ENCODE measurements at places on chromosomes 1 and 21.
A peak's percentile ranks its signal among the peaks of the same experiment; 100 is the strongest.

DNA sequence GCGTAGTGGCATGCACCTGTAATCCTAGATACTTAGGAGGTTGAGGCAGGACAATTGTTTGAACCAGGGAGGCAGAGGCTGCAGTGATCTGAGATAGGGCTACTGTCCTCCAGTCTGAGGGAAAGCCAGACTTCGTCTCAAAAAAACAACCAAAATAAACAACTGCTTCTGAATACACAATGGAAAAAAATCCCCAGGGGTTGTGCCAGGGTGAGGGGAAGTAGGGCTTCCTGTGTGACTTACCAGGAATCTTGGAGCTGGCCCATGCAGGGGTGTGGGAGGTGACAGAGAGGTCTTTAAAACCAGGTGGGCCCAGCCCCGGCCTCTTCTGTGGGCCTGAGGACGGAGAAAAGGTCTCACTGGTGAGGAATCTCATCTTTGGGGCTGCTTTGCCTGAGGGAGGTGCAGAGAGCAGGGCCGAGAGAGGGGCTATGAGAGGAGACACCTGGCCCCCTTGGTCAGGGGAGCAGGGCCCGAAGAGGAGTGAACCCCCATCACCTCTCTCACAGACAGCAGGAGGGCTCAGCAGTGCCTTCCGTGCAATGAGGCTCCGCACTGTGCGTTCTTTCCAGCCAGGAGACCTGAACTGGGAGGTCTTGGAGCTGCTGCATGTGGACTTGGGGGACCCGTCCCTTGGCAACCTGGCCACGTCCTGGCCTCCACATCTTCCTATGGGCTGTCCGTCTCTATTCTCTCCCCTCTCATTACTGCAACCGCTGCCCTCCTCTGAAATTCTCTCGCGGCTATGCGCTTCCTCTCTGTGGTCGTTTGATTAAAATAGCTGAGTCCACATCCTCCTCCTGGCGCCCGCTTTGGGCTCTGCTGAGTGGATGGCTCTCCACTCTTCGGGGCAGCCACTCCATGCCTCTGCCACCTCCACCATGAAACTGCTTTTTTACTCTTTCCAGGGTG, 10.7 kb downstream of the PLA2G5 start:
- DNase-seq, result no peak

DNA sequence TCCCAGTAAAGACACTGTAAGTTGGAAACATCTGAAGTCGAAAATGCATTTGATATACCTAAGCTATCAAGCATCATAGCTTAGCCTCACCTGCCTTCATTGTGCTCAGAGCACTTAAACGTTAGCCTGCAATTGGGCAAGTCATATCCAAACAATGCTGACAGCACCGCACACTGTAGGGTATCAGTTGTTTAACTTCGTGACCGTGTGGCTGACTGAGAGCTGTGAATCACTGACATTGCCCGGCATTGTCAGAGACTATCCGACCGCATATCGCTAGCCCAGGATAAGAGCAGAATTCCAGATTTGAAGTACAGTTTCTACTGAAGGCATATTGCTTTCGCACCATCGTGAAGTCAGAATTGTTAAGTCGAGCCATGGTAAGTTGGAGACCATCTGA, 41.5 kb downstream of the GALNT2 start:
- no peak for DNase-seq

GRCh38 chr21:18382141-18382540, 21.4 kb downstream of the TMPRSS15 start:
- no peak for DNase-seq

DNA sequence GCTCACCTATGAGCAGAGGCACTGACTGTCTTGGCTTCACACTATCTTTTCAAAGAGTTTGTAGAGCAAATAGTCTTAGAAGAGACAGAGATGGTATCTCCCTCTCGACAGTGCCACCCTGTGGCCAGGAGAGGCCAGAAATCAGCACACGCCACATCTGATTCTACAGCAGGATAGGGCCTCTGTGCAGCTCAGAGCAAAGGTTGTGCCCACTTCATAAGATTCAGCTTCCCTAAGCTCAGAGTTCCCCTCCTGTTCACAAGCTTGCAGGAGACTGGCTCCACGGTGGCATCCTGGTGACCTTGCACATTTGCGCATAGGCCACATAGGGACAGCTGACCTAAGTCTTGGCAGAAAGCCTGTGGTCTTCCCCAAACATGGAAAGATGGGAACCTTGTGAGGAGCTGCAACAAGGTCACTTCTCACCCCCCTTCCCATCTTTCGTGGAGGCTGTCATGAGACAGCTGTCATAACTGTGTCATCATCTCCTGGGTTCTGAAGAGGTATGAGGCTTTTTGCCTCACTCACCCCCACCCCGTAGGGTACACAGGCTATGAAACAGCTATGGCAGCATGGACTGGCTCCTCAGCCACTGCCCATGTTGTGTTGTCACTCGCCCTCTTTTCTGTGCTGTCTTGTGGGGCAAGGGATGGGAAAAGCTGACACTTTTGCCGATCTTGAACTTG, 3.0 kb downstream of the ITLN2 start:
- DNase-seq, result peak; percentile 81

- no peak for DNase-seq
Observed at GRCh38 chr1:203480084-203480483, 4.5 kb downstream of the PRELP start.

DNA sequence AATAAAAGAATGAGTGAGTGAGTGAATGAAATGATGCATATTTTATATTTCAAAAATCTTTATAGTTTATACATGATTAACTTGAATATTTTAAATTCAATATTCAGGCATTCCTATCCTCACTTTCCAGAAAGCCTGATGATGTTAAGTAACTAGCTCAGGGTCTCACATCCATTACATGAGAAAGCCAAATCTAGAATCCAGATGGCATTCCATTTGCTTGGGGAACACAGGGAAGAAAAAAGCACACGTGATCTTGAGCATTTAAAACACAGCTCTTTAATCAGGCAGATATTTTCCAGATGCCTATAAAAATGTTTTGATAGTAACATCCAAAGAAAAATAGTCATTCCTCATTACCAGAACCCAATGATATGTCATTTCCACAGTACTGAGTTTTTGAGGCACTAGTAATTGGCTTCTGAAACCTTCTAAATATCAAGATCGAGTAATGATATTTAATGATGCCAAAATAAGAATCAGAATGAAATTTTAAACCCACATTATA, 291.9 kb downstream of the DSCAM start:
- no peak for DNase-seq

DNA sequence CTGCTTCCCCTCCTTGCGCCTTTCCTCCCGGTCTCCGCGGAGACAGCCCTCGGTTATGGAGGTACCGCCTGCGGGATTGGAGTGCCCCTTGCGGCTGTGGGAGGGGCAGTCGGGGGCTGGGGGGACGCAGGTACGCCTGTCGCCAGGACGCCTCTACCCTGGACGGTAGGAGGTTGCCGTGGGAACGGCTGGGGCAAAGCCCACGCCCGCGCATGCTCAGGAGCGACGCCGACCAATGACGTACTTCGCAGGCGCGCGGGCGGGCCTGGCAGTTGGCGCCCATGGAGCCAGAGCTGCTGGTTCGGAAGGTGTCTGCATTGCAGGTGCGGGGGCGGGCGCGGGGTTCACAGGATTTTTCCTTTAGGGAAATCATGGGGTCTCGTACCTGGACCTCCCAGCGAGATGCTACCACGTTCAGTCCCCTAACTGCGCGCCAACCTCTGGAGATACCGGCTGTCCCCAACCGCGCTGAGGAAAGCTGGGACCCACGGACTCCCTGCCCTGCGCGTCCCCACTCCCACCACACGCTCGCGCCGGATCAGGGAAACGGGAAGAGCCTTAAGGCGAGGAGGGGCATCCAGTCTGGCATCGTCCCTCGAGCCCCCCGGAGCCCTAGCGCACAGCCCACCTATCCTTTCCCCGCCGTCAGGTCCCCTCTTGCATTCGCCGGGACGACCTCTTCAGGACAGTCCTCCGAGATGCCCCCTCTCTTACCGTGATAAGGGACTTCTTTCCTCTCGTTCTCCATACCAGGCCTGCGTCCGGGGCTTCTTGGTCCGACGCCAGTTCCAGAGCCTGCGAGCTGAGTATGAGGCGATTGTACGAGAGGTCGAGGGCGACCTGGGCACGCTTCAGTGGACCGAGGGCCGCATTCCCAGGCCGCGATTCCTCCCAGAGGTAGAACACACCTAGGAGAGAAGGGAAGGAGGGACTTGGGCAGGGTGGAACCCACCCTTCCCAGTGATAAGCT, at the start of gene IQCC:
Gene IQCC (plus strand): TSS at position 271 of the 970 bp plus-strand sequence. CDS start 11 bp downstream, at position 282.
- peak; percentile 88 for DNase-seq

- DNase-seq, result no peak
Observed at GRCh38 chr1:12400027-12400693, 170.3 kb downstream of the VPS13D start.

GRCh38 chr21:31232344-31232743, 111.7 kb downstream of the TIAM1 start:
- DNase-seq, result no peak

GRCh38 chr1:154848983-154849382, 21.1 kb downstream of the KCNN3 start:
- DNase-seq, result no peak

GRCh38 chr1:150092180-150092791, 24.7 kb downstream of the VPS45 start:
- no peak for DNase-seq

DNA sequence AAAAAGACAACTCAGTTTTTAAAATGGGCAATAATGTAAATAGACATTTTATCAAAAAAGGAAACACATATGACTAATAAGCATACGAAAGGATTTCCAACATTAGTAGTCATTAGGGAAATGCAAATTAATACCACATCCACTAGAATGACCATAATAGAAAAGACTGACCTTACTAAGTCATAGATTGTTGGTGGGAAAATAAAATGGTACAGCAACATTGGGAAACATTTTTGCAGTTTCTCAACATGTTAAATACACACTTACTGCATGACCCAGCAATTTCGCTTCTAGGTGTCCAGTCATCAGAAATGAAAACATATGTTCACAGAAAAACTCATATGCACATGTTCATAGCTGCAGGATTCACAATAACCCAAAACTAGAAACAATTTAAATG, 29.9 kb upstream of the SLC44A3 start:
- no peak for DNase-seq

GRCh38 chr1:100400404-100400803, 48.1 kb downstream of the CDC14A start:
- DNase-seq, result no peak

DNA sequence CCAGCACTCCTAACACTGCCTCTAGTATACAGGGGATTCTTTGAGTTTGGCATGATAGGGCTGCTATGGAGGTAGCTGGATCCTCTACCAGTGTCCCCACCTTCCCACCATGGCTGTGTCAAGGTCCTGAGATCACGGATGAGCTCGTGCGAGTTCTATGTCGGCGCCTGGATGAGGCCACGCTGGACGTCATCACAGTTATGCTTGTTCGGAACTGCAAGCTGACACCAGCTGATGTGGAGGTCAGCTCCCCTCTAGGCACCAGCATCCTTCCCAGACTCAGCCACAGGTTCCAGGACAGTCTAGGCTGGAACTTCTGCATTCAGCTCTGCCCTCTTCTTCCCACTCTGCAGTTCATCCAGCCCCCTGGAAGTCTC, 15.2 kb downstream of the HYI start:
- peak; percentile 14 for DNase-seq

DNA sequence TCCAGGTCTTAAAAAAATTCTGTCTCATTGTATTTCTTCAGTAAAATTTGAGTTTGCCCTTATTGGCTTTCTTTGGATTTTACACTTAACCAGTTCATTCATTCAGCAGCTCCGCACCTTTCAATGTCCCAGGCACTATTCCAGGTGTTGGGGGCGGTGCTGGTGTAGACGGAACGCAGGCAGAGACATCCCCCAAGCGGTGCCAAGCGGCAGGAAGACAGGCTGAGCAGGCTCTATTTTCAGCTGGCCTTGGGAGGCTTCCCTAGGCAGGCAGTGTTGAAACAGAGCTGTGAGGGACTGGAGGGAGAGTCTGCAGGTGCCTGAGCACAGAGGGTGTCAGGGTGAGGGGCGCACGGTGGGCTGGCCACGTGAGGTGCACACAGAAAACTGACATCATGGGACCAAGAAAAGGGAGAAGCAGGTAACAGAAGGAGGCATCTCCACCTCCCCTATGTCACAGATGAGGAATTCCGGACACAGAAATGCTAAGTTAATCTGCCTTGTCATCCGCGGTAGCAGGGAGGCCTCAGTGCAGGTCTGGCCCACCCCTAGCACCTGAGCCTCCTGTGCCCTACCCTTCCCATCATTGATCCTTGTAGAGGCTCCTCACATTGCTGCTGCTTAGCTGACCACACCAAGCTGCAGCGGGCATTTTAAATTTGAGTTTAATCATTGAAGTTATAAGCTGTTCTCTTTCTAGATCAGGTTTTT, 40.8 kb downstream of the SLC37A1 start:
- DNase-seq, result peak; percentile 11

- DNase-seq, result no peak
Observed at GRCh38 chr1:241924080-241924808, 33.3 kb upstream of the BECN2 start.

GRCh38 chr1:2801046-2801445, 447 bp downstream of the TTC34 start:
- DNase-seq, result no peak

DNA sequence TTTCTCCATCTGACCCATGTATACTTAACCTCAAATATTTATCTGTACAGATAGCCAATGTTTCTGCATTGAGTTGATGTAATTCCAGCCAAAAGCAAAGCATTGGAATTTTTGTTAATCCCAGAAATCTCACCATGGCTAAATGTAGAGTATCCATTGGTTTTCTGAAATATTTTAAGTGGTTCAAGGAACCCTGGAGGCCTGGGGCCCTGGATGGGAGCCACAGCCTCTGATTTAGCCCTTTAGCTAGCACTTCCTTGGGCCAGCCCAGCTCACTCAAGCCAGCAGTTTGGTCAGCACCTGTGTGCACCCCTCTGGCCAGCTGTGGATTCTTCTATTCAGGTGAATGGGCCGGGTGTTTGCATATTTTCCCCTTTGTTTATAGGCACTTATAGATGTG, 18.8 kb upstream of the EPS8L3 start:
- DNase-seq, result no peak

DNA sequence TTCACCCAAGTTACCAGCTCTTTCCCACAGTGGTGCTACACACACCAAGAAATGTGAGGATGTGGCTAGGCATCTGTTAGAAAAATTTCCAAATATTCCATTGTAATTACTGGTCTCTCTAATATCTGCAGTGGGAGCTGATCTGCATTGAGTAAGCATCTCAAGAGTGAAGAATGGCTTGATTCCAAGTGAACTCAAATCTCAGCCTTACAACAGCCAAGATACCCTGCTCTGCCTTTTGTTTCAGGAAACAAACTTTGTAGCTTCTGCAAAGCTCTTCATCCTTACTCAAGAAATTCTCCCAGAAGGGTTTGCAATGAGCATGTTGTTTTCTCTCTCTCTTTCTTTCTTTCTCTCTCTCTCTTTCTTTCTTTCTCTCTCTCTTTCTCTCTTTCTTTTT, 181.1 kb downstream of the FCRL5 start:
- DNase-seq, result no peak

DNA sequence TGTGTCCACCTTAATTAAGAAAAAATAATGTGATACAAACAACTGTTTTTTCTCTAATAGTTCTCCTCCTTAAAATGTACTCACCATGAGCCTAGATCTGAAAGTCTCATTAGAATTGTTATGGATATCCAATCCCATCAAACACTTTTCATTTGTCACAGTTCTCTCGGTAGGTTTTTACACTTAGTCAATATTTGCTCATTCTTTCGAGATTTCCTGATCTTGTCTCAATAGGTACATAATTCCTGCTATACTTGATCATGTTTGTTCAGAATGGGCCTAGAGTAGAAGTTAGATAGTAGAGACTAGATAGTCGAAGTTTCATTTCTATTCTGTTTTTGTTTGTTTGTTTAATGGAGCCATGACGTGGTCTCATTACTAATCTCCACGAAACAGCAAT, 2005.7 kb downstream of the NCAM2 start:
- DNase-seq, result no peak

GRCh38 chr1:37776946-37777516, 12.1 kb upstream of the EPHA10 start:
- DNase-seq, result no peak

- DNase-seq, result no peak
Observed at GRCh38 chr1:20317471-20317870, 26.8 kb downstream of the VWA5B1 start.

Data from activated T-cell treated with anti-CD3 and anti-CD28 coated beads, Interleukin-2, amount 50 U/mL, for 24 hours (primary cell).